ENCODE measurements at places on chromosomes 2 and 18.

DNA sequence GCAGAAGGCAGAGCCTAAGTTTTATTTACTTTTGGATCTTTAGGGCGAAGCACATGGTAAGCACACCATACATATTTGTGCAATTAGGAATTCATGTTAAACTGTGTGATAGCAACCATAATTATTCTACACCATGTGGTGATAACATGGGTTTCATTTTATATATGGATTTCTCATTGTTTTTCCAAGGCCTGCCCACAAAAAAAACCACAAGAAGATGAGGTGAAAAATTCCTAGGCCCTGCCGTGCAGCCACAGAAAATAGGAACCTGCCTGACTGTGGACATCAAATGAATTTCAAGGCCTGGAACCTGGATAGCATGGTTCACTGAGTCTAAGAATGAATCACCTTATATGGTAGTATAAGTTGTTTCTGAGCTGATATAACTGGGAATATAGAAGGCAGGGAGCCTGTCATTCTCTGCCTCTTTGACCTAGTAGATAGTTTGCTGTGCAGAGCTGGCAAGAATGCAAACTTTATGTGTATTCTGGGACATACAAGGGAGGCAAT lies 22.4 kb upstream of the SSB start:
- no peak for DNase-seq

DNA sequence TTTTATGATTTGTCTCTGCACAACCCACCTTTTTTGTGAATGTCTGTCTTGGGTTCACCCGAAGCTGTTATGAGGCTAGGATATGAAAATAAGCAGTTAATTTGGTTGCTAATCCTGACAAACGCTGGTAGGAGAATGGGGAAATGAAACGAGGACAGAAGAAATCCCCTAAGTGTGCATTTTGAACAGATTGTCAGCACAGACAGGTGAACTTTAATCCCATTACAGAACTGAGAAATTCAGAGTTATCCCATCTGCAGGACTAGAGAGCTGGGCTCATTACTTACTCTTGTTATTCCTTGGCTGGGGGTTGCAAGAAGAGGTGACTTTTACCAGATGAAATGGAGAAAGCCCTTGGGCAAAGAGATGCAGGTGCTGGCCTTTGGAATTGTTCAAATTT lies 123.3 kb upstream of the NYAP2 start:
- DNase-seq, result no peak

DNA sequence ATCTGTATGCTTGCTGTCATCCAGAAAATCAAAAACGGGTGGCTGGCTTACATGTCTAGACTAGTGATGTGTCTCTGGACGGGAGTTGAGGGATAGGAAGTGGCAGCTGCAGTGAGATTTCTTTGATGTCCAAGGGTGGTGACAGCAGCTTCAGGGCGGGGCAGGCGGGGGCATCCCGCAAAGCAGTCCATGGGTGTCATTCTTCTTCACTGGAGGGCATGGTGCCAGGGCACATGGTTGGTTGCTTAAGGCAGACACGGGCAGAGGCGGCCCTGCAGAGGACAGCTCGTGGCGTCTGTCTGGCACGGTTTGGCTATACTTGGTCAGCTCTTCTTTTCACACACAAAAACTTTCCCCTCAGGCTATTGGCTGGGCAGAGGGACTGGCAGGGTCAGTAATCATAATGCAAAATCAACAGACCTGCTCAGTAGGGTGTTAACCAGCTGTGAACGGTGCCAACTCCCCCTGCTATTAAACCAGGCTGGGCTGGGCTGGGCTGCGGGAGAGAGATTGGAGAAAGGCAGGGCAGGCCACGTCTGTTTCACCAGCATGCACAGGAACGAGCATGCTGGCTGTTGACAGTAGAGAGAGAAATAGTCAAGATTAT lies 63.7 kb downstream of the COL4A3 start:
- no peak for DNase-seq

- DNase-seq, result no peak
Measured at GRCh38 chr2:165636959-165637358, 157.1 kb downstream of the GALNT3 start.

DNA sequence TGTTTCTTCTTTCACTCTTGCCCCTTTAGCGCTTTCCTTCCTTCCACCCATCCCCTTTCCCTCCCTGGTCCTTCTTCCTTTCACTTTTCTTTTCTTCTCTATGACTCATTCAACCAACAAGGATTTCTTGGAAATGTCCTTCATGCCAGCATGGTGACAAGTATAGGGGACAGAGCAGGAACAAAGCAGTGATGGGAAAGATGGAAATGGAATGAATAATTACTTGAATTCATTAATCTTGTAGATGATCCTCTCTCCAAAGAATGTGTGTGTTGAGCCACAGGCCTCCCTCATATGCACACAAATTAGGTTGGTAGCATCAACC lies 1.5 kb downstream of the VAMP5 start:
- DNase-seq, result no peak

DNA sequence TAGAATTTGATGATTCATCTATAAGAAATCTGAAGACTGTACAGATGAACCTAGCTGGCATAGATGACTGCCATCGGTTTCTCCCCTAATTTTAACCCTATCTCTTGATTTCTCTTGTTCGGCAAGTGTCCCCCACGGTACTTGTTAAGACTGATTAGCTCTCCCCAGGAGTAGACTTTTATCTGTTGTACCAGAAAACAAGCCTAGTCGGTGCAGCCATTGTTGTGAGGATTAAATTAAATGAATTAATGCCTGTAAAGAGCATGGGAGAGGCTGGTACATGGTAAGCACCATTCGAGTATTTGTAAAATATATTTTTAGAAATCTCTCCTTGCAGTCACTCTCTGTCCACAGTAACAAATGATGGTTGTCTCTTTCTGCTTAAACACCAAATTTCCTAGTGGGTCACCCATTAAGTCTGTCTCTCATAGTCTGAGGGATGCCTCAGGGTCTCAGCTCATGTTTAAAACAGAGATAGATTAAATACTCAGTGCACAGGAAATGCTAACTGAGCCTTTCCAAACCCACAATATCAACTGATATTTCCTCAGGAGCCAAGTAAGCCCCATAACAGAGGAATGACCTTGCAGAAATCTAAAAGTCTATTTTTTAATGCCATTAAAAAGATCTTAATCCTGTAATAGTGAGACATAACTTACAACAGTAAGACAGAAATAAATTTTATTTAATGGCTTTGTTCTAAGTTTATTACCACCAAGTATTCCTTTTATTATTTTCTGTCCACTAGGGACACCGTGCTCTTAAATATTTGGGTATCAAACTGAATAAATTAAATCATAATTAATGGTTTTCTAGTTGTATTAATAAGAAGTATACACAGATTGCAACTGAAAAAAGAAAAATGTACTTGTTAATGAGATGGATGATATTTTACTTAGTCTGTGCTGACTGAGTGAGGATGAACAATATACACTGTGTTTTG lies 2.9 kb upstream of the B4GALT6 start:
- DNase-seq, result no peak

- no peak for DNase-seq
Measured at GRCh38 chr18:11570073-11570588, 39.3 kb upstream of the SLC35G4 start.

DNA sequence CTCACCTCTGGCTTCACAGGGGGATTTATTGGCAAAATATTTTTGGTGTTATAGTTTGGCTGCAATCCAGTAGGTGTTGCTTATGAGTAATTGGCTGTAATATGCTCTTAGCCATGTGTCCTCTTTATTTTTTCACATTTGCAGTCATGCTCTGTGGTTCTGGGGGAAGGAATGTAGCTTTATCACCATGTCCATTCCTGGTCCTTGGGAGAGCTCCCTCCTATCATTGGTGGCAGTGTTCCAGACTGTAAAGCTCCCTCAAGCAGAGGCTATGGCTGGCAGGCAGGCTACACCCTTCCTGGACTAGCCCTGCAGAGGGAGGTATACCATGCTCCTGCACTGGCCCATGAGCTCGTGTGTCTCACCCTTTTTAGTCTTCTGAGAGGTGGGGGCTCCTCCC lies 120.0 kb upstream of the FSIP2 start:
- no peak for DNase-seq

DNA sequence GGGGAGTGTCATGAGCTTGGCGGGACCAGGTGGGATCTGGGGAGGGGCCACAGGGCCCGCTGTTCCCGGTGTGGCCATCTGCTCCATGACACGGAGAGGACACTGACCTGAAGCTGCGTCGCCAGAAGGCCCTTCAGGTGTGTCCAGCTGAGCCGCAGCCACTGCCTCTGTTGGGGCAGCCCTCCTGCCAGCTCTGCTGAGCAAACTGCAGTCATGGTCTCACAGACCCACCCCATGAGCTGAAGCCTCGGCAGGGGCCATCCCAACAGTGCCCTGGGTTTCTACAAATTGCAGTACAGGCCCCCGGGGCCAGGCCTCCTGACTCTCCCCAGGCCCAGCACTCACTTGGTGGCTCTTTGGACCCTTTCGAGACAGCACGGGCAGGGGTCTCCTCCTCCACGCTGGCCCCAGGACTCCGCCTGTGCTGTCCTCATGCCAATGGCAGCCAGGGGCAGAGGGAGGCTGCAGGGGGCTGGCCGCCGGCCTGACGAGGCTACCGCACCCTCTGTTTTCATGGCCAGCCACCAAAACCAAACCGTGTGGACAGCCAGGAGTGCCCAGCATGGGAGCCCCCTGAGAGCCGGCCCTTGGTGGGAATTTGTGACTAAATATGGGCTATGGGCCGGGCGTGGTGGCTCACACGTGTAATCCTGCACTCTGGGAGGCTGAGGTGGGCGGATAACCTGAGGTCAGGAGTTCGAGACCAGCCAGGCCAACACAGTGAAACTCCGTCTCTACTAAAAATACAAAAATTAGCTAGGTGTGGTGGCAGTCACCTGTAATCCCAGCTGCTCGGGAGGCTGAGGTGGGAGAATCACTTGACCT lies 175.2 kb upstream of the SALL3 start:
- DNase-seq, result no peak
